ENCODE measurements at places on chromosomes 16 and 17.

GRCh38 chr16:23827057-23827456, 8.7 kb upstream of the PRKCB start:
- DNase-seq: no peak

DNA sequence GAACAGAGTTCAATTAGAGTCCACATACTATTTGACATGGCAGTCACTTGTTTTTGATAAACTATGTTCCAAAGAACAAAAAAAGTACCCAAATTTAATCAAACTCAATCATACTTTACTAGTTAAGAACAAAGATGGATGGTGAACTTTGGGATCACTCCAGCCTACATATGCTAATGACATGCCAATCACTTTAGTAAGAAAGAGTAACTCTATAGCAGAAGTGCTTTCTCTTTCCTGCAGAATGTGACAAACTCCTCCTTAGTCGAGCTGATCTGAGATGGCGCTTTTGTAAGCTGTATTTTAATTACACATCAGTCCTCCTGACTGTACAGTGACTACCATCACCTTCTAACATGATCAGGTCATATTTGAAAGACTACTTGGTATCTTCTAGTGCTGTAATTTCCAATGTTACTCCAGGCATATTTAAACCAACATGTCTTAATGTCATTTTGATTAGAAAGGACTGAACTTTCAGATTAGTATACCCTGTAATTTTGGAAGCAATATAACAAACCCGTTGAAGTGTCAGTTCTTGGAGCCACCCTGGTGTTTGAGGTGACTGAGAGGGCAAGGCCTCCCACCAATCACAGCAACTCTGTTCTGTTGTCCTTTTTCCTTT, 4.1 kb downstream of the NETO2 start:
- no peak for DNase-seq

DNA sequence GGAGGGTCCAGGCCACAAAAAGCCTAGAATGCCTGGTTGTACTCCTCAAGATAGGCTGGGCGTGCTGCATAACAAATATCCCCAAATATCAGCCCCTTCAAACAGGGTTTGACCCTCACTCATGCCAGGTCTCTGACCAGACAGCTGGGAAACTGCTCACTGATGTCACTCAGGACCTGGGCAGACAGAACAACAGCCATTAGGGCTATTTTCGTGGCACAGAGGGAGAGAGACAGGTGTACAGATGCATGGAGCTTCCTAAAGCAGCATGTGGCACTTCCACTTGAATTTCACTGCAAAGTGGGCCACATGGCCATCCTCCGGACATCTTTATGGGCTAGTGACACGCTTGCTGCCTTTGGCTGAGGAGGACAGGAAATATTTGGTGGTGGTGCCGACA, 73.1 kb downstream of the SREBF1 start:
- DNase-seq: no peak

- no peak for DNase-seq
Measured at GRCh38 chr16:2967211-2967631, 1.9 kb upstream of the PAQR4 start.

DNA sequence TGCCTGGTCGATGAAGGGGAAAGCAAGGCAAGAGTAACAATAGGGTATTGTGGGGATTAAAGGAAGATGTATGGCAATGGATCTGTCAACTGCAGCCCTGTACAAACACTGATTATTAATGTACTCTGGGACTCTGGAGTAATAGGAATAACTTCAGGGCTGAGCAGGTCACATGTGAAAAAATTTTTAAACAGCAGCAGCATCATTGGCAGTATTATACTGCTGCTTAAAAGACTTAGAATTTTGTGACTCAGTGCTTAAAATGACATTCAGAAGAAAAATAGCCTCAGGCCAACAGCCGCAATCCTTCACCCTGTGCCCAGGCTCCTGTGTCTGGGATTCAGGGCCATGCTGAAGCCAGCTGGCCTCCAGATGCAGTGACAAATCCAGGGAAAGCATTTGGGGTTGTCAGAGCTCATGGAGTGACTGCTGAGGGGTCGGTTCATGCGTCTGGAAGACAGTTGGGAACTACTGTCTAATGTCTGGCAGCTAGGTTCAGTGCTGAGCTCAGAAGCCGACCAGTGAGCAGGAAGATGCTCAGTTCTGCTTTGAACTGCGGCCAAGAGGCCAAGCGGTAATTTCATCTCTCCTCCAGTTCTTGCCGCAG, 22.2 kb downstream of the TEX2 start:
- no peak for DNase-seq

DNA sequence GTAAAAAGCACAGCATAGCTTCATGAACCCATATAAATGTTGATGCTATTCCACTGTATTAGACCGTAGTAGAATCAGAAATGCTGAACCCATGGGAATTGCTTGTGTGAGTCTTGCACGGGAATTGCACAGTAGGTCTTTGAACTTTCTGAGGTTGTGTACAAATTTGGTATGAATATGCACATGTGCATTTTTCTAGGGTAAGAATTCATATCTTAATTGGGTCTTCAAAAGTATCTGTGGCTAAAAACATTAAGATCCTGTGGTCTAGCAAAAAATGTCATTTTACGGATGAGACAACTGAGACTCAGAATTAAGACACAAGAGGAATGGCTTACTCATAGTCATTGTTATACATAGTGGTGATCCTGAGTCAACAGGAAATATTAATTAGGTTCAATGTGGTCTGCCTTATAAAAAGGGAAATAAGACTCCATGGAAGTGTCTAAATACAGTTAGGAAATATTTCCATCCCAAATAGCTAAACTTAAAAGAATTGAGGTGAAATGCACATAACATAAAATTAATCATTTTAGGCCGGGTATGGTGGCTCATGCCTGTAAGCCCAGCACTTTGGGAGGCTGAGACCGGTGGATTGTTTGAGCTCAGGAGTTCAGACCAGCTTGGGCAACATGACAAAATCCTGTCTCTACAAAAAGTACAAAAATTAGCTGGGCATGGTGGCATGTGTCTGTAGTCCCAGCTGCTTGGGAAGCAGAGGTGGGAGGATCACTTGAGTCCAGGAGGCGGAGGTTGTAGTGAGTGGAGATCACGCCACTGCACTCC, 22.8 kb downstream of the TAOK1 start:
- no peak for DNase-seq

GRCh38 chr16:2384426-2384825, 43.9 kb upstream of the ABCA3 start:
- no peak for DNase-seq

- DNase-seq: no peak
Measured at GRCh38 chr17:67082107-67082506, 37.8 kb downstream of the CACNG1 start.

DNA sequence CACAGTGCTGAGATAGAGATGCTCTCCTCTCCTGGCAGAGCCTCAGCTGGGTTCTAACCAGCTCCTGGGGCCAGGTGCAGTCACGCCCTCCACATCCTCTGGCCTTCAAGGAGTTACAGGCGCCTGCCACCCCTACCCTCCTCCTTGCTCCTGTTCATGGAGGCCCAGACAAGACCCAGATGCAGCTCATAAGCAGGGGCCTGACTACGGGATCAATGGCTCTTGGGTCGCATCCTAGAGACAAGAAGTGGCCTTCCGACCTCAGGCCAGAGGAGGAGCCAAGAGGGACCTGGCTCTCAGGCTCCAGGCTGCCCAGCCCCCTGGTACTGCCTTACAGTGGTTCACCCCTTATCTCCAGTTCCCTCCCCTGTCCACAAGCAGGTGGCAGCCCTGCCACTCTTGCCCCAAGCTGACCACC, 23.0 kb downstream of the ARHGAP27 start:
- DNase-seq: no peak

GRCh38 chr17:78979780-78980623, at the start of gene LGALS3BP:
Gene LGALS3BP (minus strand): TSS chr17:78979923. CDS start chr17:78977191, 2,732 bp downstream.
- DNase-seq: peak; percentile 94

GRCh38 chr17:3843935-3844516, 2.0 kb downstream of the NCBP3 start:
- DNase-seq: no peak

DNA sequence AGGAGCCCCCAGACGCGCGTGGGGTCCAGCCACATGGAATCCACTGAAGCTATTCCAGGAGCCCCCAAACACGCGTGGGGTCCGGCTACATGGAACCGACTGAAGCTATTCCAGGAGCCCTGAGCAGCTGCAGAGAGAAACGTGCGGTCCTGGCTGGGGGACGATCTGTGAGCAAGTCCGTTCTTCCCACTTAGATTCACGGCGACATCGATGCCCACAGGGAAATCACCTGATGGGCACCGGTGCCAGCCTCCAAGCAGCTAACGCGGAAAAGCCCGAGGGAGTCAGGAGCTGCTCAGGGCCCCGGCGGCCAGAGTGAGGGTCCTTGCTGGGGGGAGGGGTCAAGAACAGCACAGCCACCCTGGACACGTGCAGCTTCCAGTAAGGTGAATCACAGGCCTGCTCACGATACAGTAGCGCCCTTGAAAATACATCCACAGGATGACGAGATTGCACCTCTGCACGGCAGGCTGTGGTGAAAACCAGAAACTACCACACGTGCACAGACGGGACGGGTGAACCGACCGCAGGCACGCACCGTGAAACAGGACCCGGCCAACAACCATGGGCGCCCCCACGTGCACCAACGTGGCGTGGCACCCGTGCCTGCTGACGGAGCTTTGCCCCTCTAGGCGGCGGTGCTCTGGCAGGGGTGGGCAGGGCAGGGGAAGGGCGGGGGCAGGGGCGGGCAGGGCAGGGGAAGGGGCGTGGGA, 77.7 kb upstream of the GNG13 start:
- DNase-seq: no peak

- DNase-seq: no peak
Measured at GRCh38 chr16:86697715-86698114, 119.4 kb downstream of the FOXL1 start.

GRCh38 chr17:48722201-48722907, at the start of gene PRAC1:
Gene PRAC1 (minus strand): TSS chr17:48722518. CDS start chr17:48722392, 126 bp downstream.
- DNase-seq: no peak

- no peak for DNase-seq
Measured at GRCh38 chr16:49833085-49833484, 22.8 kb downstream of the ZNF423 start.

GRCh38 chr17:77846531-77847085, 111.9 kb upstream of the TNRC6C start:
- no peak for DNase-seq

GRCh38 chr17:82366749-82367148, 4.8 kb upstream of the UTS2R start:
- DNase-seq: no peak

GRCh38 chr17:1986783-1987451, 38.2 kb downstream of the RTN4RL1 start:
- no peak for DNase-seq
